GM23248 (cell line): ENCODE measurements at places on chromosomes 5 and 9.

DNA sequence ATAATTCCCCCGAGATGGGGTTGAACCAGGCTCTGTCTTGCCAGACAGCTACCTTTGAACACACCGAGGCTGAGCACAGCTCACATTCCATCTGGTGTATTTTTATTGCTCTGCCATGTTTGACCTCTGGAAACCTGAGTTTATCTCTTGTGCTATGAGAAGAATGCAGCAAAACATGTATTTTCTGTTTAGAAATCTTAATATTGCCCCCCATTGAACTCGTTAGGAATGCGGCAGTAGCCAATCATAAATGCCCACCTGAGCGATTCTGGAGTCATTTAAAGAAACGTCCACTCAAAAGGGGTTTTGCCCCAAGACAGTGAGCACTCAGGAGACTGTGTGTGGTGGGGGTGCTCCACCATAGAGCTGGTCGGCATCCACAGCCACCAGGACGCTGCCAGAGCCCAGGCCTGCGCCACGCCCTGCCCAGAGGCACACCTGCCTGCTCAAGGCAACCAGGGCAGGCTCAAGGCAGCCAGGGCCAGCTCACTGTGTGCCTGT lies 26.9 kb downstream of the FGD3 start:
- DNase-seq = no peak

- DNase-seq = no peak
Observed at GRCh38 chr5:60718166-60718892, 18.4 kb upstream of the DEPDC1B start.

GRCh38 chr5:96658272-96658671 lies 3.9 kb upstream of the CAST start:
- no peak for DNase-seq

- no peak for DNase-seq
Observed at GRCh38 chr9:130472184-130472705, 27.5 kb downstream of the ASS1 start.

- no peak for DNase-seq
Observed at GRCh38 chr9:114362394-114362793, 25.4 kb downstream of the AKNA start.

- DNase-seq = peak; percentile 86
Observed at GRCh38 chr9:115921301-115921700, 232.3 kb upstream of the PAPPA start.

DNA sequence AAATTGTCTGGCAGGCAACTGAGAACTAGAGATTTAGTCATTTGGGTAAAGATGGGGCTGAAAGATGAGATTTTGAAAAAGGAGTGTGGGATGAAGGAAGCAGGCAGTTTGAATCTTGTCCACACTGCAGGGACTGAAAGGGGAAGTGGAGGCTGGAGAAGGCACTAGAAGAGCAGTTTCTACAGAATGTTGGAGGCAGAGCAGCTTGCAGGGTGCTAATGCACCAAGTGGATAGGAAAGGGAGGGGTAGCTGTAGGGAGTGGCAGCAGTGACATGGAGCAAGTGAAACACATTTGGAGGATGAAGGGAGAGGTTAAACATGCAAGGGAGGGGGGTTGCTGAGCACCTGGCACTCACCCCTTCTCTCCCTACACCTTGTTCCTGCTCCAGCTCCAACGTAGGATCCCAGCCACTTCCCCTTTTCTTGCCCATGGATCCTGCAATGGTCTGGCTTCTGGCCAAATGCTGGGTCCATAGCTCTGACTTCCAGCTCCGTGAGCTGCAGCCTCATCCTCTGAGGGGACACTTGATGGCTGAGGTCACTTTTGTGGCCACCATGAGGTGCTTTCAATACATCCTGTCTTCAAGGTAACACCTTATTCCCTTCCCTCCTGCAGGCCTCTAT lies 30.0 kb upstream of the FGD3 start:
- no peak for DNase-seq

GRCh38 chr9:81789721-81790120 lies 100.4 kb upstream of the TLE1 start:
- peak; percentile 67 for DNase-seq

DNA sequence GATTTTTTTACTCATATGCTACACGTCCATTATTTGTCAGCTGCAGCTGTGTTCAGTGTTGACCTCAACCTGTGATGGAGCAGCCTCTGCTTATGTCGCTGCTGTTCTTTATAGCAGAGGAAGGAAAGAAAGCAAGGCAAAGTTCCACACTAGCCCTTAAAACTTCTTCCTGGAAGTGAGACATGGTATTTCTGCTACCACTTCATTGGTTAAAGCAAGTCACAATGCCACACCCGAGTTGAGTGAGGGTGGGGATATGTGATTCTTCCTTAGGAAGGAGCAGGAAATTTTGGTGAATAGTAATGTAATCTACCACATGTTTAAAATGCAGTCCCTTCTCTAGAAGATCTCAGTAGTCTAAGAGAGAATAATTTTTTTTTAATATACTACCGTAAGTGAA lies 224.8 kb upstream of the DMRT1 start:
- DNase-seq = no peak

DNA sequence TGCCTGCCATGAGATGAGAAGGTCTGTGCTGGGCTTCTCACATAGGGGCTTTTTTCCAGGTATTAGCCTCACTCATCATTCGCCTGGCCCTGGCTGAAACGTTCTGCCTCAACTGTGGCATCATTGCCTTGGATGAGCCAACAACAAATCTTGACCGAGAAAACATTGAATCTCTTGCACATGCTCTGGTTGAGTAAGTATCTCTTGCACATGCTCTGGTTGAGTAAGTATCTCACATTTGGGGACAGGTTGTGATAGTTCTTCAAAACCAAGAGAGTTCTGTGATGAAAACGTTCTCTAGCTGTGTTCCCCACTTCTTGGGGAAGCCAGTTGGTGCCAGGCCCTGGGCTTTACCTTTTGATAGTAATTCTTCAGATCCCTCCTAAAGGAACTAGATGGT lies 17.4 kb upstream of the IL13 start:
- DNase-seq = no peak

DNA sequence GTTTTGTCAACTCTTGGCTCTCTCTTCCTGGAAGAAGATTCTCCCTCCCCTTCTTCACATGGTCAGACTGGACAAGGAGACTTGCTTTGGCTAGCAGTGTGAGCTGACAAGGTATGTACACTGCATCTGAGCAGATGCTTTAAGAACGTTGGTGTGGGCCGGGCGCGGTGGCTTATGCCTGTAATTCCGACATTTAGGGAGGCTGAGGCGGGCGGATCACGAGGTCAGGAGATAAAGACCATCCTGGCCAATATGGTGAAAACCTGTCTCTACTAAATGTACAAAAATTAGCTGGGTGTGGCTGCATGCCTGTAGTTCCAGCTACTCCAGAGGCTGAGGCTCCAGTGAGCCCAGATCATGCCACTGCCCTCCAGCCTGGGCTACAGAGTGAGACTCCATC lies 26.4 kb upstream of the SEMA5A start:
- DNase-seq = no peak

DNA sequence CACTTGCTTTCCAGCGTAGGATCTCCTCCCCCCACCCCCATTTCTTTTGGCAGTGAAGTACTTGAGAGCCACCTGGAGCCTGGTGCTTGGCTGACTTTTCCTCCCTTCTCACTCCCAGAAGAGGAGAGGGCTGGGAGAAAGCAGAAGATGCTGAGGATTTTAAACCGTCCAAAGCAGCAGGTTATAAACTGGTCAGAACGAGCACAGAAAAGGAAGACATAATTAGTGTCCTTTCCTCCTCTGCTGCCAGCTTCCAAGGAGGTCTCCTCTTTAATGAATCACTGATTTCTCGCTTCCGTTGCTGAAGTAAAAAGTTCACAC lies 563 bp upstream of the FGF10 start:
- DNase-seq = no peak

GRCh38 chr9:89078860-89079259 lies 87.6 kb downstream of the S1PR3 start:
- peak; percentile 61 for DNase-seq

DNA sequence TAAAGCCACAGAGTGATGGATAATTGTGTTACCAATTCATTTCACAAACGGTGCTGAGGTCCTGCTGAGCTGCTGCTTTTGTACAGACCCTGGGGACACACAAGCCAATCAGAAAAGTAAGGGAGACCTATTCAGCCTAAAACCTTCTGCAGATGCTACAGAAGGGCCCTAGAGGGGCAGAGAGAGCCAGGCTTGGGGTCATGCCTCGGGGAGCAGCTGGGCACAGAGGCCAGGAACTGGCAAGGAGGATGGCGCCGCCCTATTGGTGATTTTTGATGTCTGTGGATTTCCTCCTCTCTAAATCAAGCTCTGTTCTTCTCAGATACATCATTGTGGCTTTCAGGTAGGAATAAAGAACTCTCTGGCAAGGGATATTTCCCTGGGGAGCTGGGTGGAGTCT lies 181.9 kb downstream of the ZNF462 start:
- no peak for DNase-seq

DNA sequence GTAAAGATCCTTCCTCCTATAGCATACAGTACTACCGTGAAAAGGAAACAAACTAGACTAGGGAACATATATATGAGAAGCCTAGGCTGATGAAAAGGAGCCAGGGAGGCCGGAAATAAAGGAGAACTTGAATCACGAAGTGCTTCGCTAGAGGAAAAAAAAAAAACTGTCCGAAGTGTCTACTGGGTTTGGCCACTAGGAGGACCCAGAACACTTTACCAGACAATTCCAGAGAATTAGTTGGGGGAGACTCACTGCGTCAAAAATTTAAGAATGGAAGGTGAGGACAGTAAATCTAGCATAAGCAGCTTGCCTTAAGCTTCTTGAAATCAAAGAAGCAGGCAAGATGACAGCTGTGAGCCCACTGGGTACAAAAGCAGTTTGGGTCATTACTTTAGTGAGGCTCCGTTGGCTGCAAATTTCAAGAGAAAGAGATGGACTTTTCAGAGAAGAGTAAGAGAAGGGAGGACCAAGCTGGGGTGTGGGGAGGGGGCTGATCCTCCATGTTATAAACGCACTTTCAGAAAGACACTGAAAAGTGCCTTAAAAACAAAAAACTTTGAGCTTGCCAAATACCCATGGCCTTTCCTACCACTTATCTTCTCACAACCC lies 47.4 kb downstream of the P4HA2 start:
- peak; percentile 87 for DNase-seq

DNA sequence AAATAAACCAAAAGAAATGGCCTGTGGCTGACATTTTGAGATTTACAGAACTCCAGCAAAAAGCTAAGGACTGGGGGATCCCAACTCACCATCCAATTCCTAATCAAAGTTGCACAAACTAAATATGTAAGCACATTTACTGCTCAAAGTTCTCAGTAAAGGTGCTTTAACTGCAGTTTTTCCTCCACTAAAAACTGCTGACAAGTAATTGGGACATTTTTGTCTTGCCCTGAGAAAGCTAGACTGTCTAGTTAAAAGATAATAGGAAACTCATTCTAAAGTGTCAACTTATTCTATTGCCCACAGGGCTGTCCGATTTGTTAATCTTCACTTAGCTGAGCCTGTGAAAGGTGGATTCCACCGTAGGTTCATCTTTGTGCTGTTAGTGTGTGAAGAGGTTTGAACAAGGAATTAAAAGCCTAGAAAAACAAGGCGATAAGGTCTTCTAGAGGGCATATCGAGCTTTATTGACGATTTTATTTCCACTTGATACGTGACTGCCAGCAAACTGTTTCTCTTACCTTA lies 1.0 kb downstream of the DOCK8 start:
- DNase-seq = no peak

GRCh38 chr5:79508794-79509193 lies 5.1 kb downstream of the HOMER1 start:
- no peak for DNase-seq

DNA sequence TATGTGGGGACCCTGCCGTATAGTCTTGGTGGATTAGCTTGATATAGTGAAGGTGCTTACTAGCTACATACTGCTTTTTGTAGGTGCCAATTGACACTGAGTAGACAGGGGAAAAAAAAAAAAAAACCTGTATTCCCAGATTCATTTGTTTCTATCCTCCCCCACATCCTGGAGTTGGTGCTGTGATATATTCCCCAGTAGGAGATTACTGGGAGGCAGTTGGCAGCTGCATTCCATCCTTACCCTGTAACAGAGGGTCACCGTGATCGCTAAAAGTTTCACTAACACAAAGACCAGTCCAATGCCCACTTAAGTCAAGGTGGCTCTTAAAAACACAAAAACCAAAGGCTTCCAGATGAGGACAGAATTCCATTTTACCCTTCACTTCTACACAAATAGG lies 27.4 kb upstream of the TOMM5 start:
- no peak for DNase-seq

DNA sequence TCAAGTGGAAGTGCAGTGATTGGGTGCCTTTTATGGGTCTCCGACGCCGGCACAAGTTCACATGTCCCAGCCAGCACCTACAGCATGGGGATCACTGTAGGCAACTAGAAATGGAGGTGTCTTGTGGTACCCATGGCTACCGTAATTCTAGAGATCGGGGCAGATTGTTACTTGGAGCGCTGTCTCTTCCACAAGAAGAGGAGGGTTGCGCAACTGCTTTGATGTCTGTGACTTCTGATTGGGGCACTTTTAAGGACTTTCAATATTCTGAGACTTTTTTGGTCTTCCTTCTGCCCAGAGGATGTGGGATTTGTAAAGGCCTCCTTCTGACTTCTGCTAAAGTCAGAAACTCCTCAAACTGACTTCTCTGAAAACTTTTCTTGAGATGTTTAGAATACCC lies 41.9 kb downstream of the GLRX start:
- DNase-seq = peak; percentile 45

DNA sequence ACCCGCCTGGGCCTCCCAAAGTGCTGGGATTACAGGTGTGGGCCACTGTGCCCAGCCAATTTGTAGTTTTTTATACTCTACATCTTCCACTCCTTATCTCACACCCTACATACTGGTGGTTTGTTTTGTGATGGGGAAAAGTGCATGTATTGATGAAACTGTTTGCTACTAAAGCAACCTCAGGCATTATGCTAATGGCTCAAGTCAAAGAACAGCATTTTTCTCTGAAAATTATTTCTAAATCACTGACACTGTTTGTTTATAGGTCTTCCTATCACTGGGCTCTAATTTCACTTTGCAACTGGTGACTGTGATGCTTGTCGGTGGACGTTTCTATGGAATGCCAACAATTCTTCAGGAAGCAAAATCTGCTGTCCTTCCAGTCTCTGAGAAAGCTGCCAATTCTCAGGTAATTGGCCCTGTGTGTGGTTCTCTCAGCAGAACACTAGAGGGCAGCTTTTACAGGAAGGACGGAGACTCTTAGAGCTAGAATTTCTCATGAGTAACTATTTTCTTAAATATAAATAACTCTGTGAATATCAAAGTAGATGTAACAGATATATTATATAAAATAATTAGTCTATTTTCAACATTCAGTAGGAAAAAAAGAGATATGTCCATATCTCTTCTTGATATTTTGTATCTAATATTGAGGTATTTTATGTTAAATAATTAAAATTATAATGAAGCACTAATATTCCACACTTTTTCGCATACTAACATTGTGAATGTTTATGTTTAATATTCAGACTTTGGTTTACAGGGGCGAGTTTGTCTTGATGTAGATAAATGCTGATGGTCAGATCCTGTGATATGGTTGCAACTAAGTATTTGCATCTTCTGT lies 244.1 kb downstream of the ADGRV1 start:
- DNase-seq = peak; percentile 72

- no peak for DNase-seq
Observed at GRCh38 chr9:14369011-14369410, 55.1 kb upstream of the NFIB start.

GRCh38 chr5:66818304-66818934 lies 222.2 kb downstream of the MAST4 start:
- no peak for DNase-seq
